Activated naive CD8-positive, alpha-beta T cell treated with anti-CD3 and anti-CD28 coated beads for 36 hours (primary cell): ENCODE measurements at places on chromosomes 2 and 18. TPM values are rescaled to one million over a fixed set of nuclear protein-coding genes. Genes with fewer than 3 reads are reported as not detected.

NLRC4 gene
- not detected for total RNA-seq

DNA sequence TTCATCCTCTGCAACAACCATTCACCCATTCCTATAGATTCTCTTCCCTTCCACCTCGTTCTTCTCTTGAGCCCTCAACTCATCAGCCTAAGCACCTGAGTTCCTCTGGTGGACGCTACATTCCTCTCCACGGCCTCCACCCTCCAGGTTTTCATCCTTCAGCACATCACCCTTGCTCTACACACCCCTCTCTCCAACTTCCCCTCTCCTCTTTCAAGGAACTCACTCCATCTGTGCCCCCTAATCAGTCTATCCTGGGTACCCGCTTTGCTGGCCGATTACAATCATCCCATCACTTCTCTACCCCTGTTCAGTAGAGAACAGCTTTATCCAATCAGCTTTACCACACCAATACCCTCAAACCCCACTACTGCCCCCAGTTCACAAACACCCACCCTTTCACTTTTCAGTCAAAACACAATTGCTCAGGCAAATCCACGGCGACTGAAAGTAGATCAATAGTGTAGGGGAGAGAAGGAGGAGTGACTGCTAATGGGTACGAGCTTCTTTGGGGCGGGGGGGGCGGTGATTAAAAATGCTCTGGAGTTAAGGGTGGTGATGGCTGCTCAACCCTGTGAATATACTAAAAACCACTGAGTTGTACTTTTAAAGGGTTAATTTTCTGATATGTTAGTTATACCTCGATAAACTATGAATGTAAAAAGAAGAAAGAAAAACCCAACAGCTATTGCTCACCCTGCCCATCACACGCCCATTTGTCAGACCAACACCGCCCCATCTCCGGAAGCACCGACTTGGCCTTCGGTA lies 857 bp downstream of the DYM start:
- peak; percentile 14 for DNase-seq

DNA sequence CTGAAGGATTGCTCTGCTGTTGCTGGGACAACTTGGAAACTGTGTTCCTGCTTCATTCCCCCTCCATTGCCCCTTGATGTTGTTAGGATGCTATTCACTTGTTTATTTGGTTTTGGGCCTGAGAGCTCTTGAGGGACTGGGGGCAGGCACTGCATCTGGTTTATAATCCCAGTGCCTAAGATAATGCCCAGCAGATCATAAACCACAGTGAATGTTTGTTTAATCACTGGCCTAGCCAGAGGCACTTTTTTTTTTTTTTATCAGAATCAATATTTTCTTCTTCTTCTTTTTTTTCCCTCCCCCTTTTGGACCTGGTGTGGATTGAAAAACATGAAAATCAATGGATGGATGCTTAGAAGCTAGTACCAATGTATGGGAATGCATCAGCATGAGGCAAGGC lies 38.1 kb downstream of the KCNS3 start:
- no peak for DNase-seq

- DNase-seq = no peak
These were observed 413.8 kb downstream of the FBXO15 start for GRCh38 chr18:73733806-73734314.
